Activated naive CD4-positive, alpha-beta T cell treated with anti-CD3 and anti-CD28 coated beads, Interleukin-2, amount 50 U/mL, for 16 hours (primary cell): ENCODE measurements at places on chromosomes 5 and 9.

DNA sequence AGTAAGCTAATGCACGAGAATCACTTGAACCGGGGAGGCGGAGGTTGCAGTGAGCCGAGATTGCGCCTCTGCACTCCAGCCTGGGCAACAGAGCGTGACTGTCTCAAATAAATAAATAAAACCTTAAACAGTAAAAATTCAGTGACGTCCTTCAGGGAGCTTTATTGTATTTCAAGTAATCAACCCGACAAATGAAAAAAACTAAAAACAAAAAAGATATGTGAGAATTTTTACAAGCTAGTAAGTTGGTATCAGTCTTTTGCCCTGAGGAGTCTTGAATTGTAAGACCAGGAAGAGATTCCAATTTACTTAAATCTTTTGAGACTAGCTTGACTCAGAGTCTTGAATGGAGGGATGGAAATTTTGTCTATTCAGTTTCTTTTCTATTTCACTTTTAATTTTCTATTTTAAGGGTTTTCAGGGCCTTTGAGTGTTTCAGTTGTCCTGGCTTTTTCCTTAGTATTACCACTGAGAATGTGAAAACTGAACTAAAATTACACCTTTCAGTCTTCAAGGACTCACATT is 126.0 kb upstream of the DHFR start:
- DNase-seq = no peak

- no peak for DNase-seq
Measured at GRCh38 chr9:70921136-70921535, 200.3 kb downstream of the TRPM3 start.

DNA sequence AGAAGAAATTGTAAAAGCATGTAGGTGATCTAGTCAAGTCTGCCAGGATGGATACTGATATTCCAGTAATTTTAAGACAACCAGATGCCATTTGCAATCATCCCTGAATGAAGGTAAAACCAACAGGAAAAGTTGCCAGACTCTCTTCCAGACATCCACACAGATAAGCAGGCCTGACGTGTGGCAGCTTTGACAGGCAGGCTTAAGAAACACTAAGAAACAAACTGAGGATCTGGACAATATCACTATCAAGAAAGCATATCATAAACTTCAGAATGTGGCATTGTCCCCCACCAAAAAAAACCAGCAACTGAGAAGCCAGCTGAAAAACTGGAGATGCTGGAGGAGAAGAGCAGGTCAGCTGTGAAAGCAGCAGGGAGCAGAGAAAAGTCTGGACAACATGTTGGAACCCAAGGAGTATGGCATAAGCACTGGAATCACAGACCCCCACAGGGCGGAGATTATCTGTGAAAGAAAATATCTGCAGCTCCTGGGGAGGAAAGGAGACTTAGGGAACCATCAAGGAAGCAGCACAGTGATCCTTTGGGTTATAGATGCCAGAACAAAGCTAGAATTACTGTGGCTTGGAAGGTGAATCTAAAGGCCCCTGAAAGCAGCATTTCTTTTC is 307.0 kb downstream of the CWC27 start:
- no peak for DNase-seq

- no peak for DNase-seq
Measured at GRCh38 chr5:94499806-94500205, 118.6 kb downstream of the KIAA0825 start.

DNA sequence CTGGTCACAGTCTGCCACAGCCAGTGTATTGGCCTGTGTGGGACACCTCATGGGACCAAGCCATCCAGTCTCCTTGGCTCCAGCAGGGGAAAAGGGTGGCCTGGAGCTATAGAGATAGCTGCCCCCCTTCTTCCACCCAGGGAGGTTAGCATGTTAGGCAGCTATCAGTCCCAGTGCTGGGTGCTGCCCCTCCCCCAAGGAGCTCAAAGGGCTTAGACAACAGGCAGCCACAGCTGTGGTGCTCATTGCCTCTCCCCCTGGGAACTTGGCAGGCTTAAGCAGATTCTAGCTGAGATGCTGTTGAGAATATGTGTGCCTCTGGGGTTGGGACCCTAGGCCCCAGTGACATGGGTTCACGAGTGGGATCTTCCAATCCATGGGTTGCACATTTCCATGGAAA is 226.0 kb upstream of the PTGER4 start:
- DNase-seq = no peak

- no peak for DNase-seq
Measured at GRCh38 chr9:106639873-106640568, 222.9 kb upstream of the ZNF462 start.

DNA sequence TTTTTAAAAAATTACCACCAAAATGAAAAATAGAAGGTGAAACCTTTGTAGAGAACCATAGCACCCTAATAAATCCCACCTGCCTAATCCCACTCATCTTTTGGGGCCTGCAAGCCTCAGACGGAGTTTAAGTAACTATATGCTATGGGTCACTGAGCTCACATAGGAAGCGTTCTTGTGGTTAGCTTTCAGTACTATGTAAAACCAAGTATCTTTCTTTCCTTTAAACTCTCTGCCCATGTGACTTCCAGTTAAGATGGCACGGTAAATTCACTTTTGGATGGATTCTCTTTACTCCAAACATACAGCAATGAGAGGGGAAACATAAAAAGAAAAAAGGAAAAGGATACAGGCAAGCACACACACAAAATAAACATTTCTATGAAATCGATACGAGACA is 50.9 kb downstream of the FANCC start:
- DNase-seq = no peak

DNA sequence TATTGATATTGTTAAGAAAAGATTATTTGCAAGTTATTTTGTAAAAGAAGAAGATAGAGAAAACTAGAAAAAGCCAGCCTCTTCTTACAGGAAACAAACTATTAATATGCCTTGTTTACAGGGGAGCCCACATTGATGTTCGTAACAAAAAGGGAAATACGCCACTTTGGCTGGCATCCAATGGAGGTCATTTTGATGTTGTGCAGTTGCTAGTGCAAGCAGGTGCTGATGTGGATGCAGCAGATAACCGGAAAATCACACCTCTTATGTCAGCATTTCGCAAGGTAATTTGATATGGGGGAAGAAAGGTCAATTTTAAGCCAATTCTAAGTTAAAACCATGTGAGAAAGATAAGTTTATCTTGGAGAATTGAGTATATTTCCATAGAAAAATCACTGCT is 37.6 kb upstream of the EIF4EBP3 start:
- DNase-seq = no peak

DNA sequence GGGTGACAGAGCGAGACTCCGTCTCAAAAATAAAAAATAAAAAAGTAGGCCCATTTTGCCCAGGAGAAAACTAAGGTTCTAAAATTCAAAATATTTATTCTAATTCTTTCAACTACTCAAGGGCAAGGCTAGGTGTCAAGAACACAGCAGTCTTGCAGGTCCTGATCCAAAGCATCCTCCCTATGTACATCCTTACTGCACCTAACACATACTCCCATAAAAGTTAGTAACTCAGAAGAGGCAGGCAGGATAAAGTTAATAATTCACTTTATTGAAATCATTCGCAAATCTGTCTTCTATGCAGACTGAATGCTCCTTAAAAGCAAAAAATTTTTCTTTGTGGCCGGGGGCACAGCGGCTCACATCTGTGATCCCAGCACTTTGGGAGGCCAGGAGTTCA is 11.1 kb downstream of the GOLPH3 start:
- DNase-seq = no peak

- no peak for DNase-seq
Measured at GRCh38 chr9:129781981-129782380, 21.0 kb upstream of the TOR1B start.

DNA sequence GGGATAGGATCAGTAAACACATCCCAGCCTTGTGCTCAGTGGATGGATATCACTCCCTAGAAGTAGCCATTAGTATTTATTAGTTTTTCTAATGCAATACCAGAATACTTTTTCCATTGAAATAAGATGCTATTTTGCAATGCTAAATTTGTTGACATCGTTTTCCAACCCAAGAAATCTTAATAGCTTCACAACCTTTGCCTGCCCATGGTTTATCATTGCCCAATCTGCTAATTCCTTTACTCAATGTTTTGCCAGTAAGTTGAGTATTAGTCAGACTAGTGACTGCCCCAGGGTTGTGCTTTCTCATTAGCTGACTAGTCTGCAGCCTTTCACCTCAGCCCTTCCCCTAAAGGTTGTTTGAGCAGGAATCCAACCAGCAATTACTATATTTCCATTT is 62.9 kb downstream of the NREP start:
- DNase-seq = no peak

- DNase-seq = peak; percentile 60
Measured at GRCh38 chr5:178279723-178280438, 47.3 kb upstream of the PHYKPL start.

DNA sequence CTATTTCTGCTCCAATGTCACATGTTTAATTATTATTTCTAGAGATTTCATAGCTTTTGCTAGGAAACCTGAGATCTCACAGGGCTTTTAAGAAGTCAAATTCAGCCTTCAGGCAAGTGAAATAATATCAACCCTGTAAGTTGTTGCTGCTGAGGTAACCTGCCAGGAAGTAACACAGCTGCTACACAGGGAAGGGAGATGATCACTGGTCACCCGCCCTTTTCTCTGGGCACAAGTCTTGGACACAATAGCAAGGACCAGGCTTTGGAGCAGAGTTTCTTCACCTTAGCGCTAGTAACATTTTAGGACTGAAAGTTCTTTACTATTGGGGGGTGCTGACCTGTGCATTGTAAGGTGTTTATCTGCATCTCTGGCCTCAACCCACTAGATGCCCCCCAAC is 50.1 kb downstream of the PTTG1 start:
- DNase-seq = no peak

GRCh38 chr5:67000794-67001475 is 195.7 kb downstream of the CD180 start:
- DNase-seq = no peak

GRCh38 chr5:52359261-52359660 is 428.5 kb upstream of the ITGA1 start:
- no peak for DNase-seq

DNA sequence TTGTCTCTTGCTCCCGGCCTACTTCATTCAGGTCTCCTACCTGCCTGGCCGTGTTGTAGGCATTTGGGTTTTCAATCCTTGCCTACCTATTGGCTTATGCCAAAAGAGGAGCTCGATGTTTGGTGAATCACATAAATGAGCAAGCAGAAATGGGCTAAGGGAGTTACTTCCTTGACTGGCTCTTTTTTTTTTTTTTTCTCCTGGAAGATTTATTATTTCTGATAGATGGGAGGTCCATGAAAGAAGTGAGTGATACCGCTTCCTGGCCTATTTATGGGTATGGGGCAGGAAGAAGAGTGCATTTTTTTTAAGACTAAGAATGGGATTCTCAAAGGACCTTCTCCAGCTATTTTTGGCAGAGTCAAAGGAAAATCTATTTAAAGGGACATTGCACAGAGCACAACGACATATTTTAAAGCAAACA is 294.1 kb downstream of the ARHGAP26 start:
- no peak for DNase-seq

DNA sequence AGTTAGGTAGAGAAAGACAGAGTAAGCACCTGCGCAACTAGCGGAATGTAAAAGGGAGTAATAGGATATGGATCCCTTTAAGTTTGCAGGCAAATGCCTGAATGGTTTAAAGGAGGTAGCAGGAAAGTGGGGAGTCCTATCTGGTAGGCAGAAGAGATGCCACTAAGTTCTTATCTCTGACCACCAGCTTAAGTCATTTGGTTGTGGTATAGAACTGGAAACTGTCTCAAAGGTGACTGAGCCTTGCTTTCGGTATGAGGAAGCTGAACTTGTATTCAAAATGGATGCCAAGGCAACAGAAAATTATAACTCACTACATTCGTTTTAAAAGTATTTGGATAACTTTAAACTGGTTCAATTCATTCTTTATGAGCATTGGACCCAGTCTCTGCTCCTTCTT is 475.6 kb downstream of the DMRTA1 start:
- no peak for DNase-seq

GRCh38 chr5:63398346-63398745 is 563.9 kb downstream of the HTR1A start:
- no peak for DNase-seq

- no peak for DNase-seq
Measured at GRCh38 chr5:66553916-66554575, 42.1 kb upstream of the MAST4 start.

GRCh38 chr5:59197911-59198310 is 615.0 kb downstream of the RAB3C start:
- no peak for DNase-seq

GRCh38 chr9:126452106-126452505 is 125.5 kb downstream of the MVB12B start:
- no peak for DNase-seq

DNA sequence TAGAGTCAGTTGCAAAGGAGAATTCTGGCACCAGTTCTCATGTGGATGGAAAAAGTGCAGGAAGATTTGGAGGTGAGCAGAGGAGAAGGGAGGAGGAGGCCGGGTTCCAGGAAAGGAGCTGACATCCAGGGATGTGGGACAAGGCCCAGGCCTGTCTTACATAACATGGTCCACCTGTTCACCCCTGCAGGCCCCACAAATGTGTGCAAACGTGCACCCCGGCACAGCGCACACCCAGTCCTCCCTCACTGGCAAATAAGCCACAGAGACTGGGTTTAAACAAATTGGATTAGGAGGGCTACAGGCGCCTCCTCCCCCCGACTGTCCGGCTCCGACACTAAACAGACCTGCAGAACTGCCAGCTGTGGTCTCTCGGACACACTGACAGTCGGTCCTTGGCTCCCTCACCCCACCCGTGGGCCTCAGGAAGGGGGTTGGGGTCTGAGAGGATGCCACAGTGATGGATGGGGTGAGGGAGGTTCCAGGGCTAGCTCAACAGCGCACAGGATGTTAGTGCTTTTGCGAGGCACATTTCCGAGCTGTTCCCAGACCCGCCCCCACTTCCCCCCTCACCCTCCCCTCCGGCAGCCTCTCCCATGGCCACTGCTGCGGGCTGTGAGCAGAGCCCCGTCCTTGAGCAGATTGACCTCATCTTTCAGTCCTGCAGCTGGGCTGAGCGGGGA is 43.4 kb upstream of the IL17B start:
- DNase-seq = no peak

- no peak for DNase-seq
Measured at GRCh38 chr5:78640662-78641474, 7.7 kb downstream of the LHFPL2 start.

GRCh38 chr9:76456202-76456926 is 2.6 kb upstream of the GCNT1 start:
- DNase-seq = no peak

DNA sequence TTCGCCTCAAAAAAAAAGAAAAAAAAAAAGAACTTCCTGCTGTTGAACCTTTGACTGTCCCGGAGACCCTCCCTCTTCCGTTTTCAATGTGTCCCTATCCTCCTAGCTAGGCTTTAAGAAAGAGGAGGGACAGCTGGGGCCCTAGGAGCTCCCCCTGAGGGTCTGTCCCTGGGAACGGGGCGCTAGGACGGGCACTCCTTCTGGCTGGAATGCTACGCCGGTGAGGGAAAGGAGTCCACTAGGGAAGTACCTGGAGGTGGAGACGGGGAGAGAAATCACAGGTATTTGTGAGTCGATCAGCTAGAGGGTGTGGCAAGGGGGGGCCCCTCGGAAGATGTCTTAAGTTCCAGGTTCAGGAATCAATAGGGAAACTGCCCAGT is 4.6 kb downstream of the SIT1 start:
- no peak for DNase-seq

GRCh38 chr5:120510098-120510637 is 46.1 kb downstream of the PRR16 start:
- no peak for DNase-seq

GRCh38 chr9:133528001-133528875 is 3.5 kb upstream of the MYMK start:
- DNase-seq = no peak

- no peak for DNase-seq
Measured at GRCh38 chr9:38389313-38389712, 3.2 kb upstream of the ALDH1B1 start.

- no peak for DNase-seq
Measured at GRCh38 chr9:132732326-132733259, 62.3 kb downstream of the GTF3C4 start.
